Brain (organoid and tissue), 16 donors: ENCODE measurements at places on chromosomes 3 and 15.
A peak's percentile ranks its signal among the peaks of the same experiment; 100 is the strongest.

- peak; percentile 24 for DNase-seq
Observed at GRCh38 chr15:99566157-99566897, 543 bp downstream of the MEF2A start.

- no peak for DNase-seq
Observed at GRCh38 chr15:75362642-75363249, 5.7 kb downstream of the MAN2C1 start.

GRCh38 chr3:66348704-66349103 lies 127.9 kb downstream of the SLC25A26 start:
- DNase-seq, result no peak

GRCh38 chr15:57519806-57520205 lies 71.9 kb upstream of the MYZAP start:
- no peak for DNase-seq

GRCh38 chr3:157079676-157080369 lies 80.1 kb downstream of the CCNL1 start:
- no peak for DNase-seq

GRCh38 chr3:54296531-54296930 lies 174.2 kb downstream of the CACNA2D3 start:
- DNase-seq, result peak; percentile 41

DNA sequence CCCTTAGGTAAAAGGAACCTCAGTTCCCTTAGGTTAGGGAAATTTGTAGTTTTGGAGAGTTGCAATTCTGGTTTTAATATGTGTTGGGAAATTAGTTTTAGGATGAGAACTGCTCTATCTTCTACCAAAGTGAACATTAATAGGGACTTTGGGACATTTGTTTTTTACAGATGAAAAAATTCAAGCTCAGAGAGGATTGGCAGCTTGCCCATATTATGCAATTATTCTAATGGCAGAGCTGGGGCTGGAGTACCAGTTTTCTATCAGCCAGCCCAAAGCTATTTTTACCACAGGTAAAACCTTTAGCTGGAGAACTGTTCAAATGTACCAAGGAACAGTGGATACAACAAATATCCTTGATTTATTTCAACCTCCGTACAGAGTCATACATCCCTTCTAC lies 127.0 kb downstream of the CPNE4 start:
- DNase-seq, result no peak
